Hindlimb muscle (tissue), 1 donor: ENCODE measurements at places on chromosomes 13 and 19. TPM values are rescaled to one million over a fixed set of nuclear protein-coding genes. Genes with fewer than 3 reads are reported as not detected.

- DNase-seq = no peak
Observed at GRCh38 chr19:46373491-46374359, 26.8 kb downstream of the PPP5C start.

DNA sequence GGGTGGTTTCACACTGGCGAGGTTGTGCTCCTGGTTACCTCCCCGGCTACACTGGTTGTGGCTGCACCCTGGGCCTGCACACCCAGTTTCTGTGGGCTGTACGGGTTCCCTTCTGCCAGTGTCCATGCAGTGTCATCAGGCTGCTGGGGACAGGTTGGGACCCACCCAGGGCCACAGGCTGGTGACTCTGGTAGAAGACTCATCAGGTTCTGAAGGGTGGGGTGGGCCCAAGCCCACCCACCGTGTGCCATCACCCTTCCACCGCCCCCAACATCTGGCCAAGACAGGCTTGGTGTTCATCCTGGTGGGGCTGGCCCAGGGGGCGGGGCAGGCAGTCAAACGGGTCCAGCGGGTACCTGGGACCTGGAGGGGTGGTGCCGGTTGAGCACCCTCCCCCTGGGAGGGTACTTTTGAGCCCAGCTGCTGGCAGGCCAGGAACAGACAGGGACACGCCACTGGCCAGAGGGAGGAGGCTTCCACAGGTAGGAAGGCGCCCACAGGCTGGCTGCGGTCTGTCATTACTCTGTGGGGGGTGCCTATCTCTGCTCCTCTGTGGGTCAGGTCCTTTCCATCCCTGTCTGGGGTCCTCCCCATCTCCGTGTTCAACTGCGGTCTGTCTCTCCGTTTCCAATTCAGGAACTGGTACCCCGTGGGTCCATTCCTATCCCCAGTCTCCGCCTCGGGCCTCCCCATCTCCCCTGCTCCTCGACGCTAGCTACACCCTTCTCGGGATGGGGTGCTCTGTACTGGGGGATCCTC, at the start of gene RNF225:
Gene RNF225, plus strand, starts transcription at position 437 of the 759 bp plus-strand sequence. CDS start 434 bp downstream, outside the sequence.
- no peak for DNase-seq

GRCh38 chr19:7905859-7906258, 2.2 kb downstream of the MAP2K7 start:
- DNase-seq = no peak

GRCh38 chr19:48807590-48808308, 3.1 kb downstream of the BCAT2 start:
- no peak for DNase-seq

DNA sequence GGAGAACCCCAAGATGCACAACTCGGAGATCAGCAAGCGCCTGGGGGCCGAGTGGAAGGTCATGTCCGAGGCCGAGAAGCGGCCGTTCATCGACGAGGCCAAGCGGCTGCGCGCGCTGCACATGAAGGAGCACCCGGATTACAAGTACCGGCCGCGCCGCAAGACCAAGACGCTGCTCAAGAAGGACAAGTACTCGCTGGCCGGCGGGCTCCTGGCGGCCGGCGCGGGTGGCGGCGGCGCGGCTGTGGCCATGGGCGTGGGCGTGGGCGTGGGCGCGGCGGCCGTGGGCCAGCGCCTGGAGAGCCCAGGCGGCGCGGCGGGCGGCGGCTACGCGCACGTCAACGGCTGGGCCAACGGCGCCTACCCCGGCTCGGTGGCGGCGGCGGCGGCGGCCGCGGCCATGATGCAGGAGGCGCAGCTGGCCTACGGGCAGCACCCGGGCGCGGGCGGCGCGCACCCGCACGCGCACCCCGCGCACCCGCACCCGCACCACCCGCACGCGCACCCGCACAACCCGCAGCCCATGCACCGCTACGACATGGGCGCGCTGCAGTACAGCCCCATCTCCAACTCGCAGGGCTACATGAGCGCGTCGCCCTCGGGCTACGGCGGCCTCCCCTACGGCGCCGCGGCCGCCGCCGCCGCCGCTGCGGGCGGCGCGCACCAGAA, 1.1 kb downstream of the SOX1 start:
- no peak for DNase-seq

The SIAH3 gene
- 0.15 TPM for polyA plus RNA-seq
